NCI-H2029 treated with DMSO at 0.1 percent for 48 hours (cell line): ENCODE measurements at places on chromosomes 3 and 15.

- no peak for DNase-seq
These were observed 52.4 kb upstream of the CMTM8 start for GRCh38 chr3:32186097-32186496.

DNA sequence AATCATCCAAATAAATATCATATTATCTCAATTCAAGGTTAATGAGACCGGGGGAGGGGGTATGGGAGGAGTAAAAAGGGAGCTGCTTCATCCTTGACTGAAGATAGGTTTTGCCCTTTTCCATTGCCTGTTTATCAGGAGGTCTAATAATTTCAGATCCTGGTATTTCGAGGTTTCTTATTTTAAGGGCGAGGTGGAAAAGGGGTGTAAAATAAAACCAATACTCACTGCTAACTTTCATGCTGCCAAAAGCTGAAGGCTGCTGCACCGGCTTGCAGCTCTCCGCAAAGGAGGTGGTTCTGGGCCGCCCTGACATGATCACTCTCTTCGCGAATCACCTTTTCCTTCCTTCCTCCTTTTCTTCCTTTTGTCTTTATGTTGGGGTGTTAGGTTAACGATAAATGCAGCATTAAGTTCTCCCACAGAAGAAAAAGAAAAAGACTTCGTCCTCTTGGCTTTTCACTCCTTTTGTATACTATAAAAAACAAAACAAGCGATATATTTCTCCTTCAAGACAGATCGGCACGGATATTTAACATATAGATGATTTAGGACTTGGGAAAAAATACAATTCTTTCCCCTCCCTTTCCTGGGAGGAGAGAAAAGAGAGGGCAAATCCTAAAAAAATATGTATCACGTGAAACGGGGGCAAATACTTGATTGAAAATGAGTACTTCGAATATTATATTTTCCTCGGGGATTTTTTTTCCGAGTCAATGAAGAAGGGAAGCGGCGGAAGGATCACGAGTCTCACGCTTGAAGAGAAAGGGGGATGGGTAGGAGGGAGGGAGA lies 932 bp downstream of the GSK3B start:
- no peak for DNase-seq

DNA sequence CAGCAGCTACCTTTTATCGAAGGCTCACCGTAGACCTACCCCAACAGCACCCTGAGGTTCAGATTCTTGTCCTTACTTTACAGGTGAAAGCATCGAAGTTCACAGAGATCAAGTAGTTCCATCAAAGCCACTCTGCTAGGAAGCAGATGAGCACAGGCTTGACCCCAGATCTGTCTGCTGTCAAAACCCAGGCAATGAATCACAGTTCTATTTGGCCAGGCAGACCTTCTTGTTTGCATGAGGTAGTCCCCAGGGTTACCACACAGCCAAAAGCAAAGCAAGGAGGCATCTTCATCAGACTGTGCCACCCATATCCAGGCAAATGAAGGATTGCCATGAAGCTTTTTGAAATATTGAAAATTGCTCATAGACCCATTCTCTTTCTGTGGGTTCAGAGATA lies 33.0 kb downstream of the HES1 start:
- DNase-seq: no peak

- DNase-seq: no peak
These were observed 21.1 kb downstream of the CCDC32 start for GRCh38 chr15:40543631-40544294.

DNA sequence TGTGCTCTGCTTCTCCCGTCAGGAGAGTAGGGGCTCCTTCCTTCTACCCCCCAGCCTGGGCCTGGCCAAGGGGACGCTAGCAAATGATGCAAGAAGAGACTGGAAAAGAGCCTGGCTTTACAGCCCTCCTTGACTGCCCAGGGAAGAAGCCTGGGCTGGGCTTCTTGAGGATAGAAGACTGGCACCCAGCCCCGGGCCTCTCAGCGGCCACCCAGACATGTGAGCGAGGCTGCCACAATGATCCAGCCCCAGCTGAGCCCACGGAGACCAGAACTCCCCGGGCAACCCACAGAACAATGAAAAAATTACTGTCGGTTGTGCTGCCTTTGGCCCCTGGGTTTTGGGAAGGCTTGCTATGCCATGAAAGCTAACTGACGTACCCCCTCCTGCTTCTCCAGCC lies 100.6 kb upstream of the PRR20G start:
- no peak for DNase-seq

DNA sequence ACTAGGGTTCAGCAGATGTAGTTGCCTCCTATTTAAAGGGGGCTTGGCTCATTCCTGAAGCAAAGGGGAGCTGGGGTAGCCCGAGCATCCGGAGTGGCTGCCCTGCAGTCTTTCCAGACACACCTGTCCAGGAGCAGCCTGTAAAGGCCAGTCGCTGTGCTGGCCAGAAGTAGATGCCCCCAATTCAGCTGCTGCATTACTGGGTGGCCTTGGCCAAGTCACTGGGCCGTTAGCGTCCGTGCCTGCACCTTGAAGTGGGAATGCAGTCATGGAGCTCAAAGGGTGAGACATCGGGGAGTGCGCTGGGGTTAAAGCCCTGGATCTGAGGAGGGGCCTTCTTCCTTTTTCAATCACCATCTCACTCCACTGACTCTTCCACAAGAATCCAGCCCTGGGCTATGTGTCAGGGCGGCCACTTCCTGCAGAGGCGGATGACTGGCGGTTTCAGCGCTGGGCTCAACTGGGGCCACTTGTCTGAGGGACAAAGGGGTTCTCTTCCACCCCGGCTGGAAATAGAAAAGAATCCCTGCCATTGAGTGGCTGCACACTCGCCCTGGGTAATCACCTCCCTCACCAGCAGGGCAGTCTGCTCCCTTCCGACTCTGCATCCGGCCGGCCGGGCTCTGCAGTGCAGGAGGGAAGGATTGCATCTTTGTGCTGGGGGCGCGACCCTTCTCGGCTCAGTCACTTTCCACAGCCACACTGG lies 11.8 kb downstream of the ALDH1A3 start:
- DNase-seq: no peak

DNA sequence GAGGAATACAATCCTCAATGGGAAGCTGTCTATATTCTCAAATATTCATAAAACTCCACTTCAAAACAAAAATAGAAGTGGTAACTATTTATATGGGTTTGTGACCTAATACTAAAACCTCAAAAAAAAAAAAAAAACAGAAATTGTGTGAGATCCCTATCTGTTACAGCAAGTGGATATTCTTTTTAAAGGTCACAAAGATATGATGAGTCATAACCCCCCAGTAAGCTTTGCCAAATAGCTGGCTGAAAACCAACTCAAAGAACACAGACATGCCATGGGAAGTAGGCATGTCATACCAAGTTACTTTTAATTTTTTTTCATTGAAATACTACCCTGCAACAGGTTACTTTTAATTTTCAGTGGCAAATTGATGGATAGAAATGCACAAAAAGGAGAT lies 62.5 kb downstream of the CBLB start:
- DNase-seq: no peak

- DNase-seq: no peak
These were observed 155.6 kb downstream of the SQOR start for GRCh38 chr15:45790325-45790943.

- no peak for DNase-seq
These were observed 15.8 kb downstream of the CHD2 start for GRCh38 chr15:92915766-92916435.

DNA sequence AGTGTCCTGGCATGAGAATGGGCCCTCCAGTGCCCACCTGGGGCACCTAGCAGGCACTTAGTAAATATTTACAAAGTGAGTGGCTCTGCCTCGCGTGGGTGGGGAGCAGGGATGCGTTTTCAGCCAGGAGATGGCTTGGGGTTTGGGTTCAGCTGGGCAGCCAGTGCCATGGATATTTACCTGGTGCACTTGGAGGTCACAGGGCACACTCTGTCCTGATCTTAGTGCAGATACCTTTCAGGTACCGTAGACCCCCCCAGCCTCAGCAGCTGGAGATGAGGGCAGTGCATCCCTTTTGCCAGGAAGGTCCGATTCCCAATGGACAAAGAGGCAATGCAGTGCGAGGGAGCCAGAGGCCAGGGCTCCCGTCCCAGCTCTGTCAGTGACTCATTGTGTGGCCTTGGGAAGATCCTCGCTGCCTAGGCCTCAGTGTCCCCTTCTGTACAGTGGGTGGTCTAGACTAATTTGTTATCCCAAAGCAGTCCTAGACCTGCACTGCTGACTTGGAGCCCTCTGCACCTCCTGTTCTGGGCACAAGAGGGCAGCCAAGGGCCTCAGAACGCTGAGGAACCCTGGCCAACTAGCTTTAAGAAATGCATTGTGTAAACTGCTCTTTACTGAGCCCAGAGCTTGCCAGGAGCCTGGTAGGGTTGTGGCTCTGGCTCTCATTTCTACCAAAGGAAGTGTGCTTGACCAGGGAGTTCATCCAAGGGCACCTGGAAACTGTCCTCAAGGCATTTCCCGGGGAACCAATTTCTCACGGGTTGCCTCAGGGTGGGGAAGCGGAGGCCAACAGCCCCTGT lies 16.0 kb downstream of the HDAC11 start:
- DNase-seq: peak; percentile 77
